NCI-H82 (cell line): ENCODE measurements at places on chromosomes 2 and 18.

DNA sequence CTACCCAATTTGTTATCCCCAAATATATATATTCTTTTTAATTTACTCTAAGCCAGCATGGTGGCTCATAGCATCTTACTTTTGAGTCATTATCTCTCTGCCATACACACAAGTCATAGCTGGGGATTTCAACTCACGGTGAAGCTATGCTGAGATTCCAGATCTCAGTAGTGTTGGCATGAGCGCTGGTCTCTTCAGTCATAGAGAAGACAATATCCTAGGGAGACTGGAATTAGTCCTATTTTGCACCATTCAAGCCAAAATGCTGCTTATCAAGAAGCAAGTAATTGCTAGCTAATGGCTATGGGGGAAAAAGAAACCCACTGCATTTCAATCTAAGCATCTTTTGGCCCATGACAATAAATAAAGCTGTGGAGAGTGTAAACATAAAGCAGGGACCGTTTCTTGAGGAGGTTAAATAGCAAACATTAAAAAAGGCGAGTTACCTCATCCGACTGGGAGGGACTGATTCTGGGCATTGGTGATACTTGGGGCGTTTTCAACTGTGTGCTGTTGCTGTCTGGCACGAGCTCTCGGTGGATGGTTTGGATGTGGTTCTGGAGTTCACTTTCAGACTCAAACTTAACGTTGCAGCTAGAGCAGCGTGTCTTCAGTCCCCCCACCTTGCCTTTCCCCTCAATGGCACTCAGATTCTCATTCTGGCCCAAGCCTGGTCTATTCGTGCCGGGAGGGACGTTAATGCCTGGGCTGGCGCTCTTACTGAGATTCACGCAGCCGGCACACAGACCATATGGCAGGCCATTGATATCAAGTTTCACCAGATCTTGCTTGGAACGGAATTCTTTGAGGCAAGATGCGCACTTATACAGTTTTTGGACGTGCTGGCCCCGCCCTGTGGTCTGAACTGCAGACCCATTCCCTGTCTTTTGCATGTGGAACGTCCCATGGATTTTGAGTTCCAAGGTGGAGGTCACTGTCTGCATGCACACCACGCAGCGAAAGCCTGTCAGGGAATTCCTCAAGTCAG lies 127.8 kb downstream of the ZNF521 start:
- peak; percentile 6 for DNase-seq

- DNase-seq, result no peak
Observed at GRCh38 chr2:219079417-219079816, 18.7 kb upstream of the IHH start.

DNA sequence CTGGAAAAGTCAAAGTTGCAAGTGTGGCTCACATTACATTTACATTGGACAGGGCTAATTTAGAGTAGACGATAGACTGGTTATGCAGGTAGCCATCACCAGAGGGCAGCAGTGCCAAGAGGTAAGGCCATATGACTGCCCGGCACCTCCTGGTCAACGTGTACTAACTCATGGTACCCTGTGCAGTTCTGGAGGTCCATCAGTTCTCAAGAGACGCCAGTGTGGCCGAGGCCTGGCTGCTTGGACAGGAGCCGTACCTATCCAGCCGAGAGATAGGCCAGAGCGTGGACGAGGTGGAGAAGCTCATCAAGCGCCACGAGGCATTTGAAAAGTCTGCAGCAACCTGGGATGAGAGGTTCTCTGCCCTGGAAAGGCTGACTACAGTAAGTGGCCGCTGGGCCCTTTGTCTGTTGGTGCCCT lies 65.8 kb upstream of the EML6 start:
- DNase-seq, result peak; percentile 79

DNA sequence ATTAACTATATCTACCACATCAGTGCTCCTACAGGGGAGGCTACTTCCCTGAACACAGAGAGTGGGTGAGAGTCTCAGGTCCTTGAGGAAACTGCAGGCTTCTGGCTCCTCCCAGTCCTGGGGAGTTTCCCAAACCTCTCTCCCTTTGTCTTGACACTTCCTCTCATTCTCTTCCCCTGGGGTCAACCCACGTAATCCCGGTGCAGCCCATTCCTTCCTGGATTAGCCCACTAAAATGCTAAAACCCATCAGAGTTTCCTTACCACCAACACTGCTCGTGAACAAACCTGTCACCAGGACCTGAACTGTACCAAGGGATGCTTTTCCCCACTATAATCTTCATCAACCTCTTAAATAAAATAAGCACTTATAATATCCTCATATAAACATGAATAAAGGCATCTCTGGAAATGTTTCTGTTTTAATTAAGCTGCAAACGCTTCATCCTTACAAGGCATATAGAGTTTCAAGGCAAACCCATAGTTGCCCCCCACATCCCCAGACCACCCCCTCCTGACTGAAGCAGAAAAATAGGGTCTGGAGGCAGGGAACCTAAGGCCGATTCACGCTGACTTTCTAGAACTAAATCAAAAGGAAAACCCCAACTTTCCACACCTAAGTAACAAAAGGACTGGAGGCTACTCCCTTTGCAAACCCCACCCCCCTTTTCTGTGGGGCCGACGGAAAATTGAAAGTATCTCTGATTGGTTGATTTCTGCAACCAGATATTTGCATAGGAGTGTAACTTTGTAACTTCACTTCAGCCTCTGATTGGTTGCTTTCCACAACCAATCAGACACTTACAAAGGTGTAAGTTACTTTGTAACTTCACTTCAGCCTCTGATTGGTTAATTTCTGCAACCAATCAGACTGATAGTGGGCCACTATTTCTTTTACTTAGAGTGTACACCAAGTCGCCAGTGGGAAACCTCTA lies 19.0 kb downstream of the TMSB10 start:
- DNase-seq, result peak; percentile 17

DNA sequence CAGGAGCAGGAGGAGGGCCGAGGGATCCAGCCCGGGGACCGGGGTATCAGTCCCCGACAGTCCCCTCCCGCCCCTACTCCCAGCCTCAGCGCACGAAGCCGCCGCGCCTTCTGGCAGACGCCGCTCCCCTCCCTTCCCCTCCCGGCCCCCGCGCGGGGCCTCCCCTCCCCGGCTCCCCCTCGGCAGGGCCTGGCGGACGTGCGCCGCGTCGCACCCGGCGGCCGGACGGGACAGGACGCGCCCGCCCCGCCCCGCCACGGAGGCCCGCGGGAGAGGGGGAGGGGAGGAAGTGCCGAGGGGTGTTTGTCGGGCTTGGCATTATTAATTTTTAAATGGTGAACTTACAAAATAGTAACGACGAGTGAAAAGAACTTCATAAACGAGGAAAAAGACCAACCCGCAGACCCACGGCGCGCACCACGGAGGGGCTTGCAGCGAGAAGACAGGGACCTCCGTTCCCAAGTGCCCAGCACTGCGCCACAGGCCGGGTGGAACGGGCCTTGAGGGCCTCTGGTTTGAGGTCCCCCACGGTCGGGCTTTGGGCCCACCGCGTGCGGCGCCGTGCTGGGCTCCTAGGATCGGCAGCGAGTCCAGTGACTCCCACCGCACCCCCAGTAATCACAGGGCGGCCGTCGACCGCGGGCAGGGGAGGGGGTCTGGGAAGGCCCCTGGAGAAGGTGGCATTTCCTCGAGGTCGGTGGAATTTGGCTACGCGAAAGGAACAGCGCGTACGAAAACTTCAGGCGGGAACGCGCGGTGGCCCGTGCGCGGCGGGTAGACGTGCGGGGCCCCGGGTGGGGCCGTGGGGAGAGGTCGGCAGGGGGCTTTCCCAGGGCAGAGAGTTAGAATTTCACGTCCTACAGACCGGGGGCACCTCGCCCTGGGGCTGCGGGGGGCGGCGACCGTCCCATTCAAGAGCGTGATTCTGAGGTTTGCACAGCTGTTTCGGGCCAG lies 954 bp upstream of the CTDSP1 start:
- peak; percentile 71 for DNase-seq

DNA sequence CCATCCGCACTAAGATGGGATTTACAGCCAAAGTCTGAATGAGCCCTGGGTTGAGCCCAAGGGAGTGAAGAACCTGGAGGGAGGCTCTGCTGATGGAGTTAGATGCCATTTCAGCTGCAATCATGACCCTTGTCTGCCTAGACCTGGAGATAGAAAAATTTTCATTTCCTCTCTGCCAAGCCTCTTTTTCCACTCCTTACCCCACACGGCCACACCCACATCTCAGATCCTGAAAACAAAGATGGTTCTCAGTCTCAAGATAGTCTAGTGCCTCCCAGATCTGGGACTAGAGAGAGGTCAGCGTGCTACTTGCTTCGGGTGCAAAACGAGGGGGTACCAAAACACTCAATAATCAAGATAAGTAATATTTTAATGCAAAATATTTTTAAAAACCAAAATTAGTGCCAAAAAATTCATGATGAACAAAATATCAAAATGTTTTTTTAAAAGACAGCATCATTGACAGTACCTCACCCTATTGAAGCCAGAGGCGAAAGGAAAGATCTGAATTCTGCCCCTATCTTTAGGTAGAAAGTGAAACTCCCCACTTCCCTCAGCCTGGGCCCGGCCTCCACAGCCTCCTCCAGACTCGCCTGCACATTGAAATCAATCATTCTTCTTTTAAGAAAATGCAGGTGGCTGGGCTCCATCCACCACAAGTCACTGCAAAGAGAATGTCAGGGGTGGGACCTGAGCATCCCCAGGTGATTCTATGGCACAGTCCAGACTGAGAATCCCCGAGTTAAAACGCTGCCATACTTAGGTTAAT lies 57.8 kb upstream of the GPR45 start:
- DNase-seq, result no peak

DNA sequence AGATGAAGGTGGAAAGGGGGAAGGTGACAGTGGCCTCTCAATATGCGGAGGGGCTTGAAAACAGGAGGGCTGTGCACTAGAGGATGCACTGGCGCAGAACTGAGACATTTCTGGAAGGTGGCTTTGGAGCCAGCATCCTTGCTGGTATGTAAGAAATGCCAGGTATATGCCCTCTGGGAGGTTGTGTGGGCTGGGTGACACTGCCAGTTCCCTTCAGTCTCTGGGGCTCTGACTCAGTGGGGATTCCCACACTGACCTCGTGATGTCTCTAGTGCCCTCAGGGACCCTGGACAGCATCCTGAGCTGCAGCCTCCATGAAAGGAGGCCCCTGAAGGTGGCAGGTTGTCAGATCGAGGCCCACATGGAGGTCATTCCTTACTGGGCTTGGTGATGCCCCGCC lies 74.0 kb downstream of the AGAP1 start:
- DNase-seq, result no peak

- DNase-seq, result no peak
Observed at GRCh38 chr18:34990597-34990996, 50.6 kb upstream of the MAPRE2 start.

GRCh38 chr2:127101756-127102477 lies 5.0 kb downstream of the BIN1 start:
- peak; percentile 82 for DNase-seq

DNA sequence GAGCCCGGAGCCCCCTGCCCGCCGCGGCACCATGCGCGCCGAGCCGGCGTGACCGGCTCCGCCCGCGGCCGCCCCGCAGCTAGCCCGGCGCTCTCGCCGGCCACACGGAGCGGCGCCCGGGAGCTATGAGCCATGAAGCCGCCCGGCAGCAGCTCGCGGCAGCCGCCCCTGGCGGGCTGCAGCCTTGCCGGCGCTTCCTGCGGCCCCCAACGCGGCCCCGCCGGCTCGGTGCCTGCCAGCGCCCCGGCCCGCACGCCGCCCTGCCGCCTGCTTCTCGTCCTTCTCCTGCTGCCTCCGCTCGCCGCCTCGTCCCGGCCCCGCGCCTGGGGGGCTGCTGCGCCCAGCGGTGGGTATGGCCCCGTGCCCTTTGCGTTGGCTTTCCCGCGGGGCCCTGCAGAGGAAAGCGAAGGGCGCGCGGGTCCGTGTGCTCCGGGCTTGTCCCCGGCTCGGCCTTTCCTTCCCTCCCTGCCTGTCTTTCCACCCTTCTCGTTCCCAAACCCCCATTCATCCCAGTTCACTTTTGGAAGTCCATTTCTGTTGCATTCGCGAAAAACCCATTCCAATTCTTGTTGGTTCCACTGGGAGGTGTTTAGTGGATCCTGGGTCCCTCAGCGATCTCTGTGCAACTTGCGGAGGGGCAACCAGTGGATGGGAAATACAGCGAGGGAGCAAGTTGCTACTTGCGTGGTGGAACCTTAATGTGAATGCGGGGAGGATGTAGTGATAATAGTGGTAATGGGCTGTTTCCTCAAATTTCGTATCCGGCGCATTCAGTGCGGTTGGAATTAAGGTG lies 599 bp downstream of the ADAM23 start:
- peak; percentile 68 for DNase-seq

GRCh38 chr2:227890495-227891079 lies 19.2 kb downstream of the DAW1 start:
- DNase-seq, result peak; percentile 83

- no peak for DNase-seq
Observed at GRCh38 chr2:199278099-199278498, 179.6 kb downstream of the SATB2 start.

DNA sequence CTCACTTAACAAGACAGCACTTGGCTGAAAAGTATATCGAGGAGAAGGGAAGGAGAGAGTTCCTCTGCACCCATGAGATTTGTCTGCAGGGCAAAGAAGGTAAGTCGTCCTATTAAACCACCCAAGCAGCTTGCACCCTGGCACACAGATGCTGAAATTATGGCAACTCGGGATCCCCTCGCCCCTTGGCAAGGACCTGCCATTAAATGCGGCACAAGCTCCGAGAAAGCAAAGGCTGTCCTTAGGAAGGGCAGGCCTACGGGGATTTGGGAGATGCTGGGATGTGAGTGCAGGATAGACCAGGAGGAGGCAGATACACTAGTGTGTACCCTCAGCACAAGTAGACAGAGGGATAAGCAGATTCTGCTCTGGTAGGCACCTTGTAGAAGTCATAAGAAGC lies 191.5 kb downstream of the ALK start:
- peak; percentile 66 for DNase-seq

GRCh38 chr18:63965716-63966330 lies 4.1 kb upstream of the SERPINB8 start:
- no peak for DNase-seq

GRCh38 chr18:24051031-24051947 lies 36.7 kb downstream of the TTC39C start:
- DNase-seq, result no peak

DNA sequence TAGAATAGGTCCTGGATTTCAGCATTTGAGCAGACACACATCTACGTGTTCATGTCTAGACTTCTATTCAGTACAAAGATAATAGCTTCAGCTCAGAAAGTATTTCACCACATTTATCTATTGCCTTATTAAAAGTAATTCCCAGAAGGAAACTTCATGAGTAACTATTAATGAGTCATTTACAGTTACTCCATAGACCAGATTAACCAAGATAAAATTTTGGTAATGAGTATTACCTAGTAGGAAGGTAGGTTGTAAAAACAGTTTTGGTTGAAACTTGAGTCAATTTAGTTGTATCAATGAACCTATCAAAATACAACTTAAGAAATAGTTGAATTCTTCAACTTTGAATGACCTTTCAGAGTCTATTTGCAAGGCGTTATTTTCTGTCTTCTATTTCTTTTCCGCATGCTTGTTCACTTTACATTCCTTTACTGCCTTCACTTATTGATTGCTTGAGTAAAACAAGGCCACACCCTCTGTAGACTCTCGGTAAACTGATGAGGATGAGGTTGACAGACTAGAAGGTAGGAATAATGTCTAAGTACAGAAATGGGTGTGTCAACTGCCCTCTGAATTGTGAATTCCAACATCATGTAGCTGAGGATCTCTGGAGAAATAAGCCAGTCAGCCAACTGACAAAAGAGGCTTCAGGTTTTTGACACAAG lies 1165.6 kb upstream of the ZEB2 start:
- no peak for DNase-seq

- DNase-seq, result no peak
Observed at GRCh38 chr18:64258111-64258650, 109.3 kb upstream of the LINC00305 start.
